ENCODE measurements at places on chromosomes 12 and 14. TPM values are rescaled to one million over a fixed set of nuclear protein-coding genes. Genes with fewer than 3 reads are reported as not detected.

GRCh38 chr12:46824709-46825108 lies 1.1 kb downstream of the SLC38A4 start:
- DNase-seq, result no peak

DNA sequence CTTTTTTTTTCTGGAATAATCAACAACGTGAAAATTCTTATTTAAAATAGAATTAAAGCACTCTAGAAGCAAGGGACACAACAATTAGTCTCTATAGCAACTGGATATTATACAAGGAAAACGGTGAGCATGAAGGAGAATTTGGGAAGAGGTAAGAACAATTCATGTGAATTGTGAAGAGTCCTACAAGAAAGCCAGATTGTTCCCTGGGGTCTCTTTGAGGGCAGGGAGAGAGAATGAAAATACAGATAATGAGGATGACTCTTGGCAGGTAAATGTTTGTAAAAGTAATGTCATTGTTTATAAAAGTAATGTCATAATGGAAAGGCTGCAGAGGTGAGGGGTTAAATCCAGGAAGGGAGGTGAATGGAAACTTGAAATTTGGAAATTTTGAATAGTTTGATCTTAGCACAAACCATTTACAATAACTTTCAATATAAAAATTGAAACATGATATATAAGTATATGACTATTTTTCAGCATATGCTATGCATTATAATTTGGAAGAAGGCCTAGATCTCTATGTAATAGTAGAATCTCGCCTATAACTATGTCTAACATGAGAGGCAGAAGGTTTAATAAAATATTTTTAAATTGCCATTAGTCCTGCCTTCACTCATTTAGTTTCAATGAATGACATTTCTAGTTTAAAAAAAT lies 378.8 kb upstream of the DCN start:
- no peak for DNase-seq

DNA sequence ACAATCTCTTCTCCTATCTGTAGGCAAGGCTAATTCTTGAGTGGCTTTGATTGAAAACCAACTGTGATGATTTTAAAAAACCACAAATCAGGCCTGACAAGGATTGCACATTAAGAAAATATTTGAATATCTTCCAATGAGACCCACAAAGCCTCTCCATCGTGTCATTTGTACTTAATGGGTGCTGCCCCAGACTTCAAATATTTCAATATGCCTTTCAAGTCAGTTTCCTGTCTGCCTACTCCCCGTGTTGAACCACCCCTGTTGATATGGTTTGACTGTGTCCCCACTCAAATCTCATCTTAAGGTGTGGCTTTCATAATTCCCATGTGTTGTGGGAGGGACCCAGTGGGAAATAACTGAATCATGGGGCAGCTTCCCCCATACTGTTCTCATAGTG lies 159.7 kb upstream of the EGLN3 start:
- DNase-seq, result no peak

The ITGB7 gene
- 1.2 TPM for total RNA-seq

GRCh38 chr14:92774572-92774971 lies 19.5 kb upstream of the GOLGA5 start:
- DNase-seq, result no peak

The PLEKHH1 gene
- 33.3 TPM for total RNA-seq

DNA sequence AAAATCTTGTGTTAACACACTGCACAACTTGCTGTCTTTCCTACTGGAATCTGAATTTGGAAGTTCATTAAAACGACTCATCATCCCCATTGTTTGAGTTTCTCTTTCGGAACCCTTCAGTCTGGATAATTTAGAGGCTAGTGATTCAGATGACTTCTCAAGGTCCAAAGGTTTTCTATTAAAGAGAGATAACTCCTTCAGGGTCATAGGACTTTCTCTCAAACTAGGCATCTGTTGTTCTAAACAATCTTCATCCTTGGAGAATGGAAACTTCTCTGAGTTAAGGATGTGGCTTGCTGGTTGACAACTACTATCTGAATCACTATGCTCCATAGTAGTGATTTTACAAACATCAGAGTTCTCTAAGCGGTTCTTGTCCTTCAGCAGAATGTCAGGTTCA lies 4.4 kb downstream of the MLH3 start:
- DNase-seq, result no peak

- no peak for DNase-seq
These were observed 176.7 kb downstream of the LRFN5 start for GRCh38 chr14:41783403-41783802.
